ENCODE measurements at places on chromosomes 1 and 21.

DNA sequence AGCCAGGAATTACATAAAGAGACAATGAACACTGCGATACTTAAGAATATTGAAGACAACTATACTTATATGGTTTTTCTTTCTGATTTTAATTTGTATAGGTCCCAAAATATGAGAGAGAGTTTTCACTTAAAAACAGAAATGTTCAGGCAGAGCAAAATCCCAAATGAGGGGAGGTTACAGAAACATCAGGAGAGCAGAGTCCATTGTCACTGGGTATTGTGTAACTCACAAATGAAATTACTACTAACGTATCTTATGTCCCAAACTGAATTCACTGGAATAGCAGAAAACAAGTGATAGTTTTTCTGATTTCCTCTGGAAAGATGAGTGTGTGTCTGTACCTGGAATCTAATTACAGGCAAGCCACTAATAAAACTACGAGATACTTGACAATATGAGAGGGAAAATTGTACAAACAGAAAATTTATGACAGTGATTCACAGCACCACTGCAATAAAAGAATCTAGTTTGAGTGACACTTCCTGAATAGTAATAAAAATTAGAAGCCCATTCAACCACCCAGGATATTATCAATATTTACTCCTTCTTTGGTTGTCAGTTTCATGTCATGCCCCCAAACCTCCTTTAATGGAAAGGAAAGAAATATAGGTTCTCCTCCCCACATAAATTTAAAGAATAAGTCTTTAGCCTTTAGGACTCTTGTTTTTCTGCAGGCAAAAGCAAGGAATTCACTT lies 522.6 kb downstream of the ADGRL2 start:
- DNase-seq = no peak

DNA sequence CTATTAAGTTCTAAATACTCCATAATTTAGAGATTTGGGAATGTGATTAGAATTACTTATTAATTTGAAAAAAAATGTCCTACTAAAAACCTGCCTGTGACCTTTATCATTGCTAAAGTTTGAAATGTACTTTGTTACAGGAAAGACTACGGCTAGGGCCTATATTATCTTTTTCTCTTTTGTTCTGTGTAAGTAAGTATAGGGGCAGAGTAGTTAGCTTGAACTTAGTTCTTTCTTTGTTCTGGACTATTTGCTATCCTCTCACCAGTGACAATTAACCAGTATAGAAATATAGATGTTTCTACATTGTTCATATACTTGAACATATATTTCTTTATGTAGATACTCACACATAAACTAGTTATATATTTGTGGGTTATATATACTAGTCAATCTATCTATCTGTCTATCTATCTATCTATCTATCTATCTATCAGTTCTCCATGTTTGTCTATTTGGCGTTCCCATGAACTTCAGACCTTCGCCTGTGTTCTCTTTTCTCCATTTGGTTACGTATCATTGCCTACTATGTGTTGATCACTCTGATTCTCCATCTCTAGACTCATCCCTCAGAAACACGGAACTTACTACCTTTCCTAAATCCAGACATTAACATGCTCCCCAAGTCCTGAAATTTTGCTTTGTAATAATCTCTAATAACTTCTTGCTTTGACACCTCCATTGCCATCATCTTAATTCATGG lies 3.3 kb downstream of the PTPRC start:
- no peak for DNase-seq

GRCh38 chr21:28865488-28866186 lies 127.0 kb downstream of the LTN1 start:
- DNase-seq = no peak

DNA sequence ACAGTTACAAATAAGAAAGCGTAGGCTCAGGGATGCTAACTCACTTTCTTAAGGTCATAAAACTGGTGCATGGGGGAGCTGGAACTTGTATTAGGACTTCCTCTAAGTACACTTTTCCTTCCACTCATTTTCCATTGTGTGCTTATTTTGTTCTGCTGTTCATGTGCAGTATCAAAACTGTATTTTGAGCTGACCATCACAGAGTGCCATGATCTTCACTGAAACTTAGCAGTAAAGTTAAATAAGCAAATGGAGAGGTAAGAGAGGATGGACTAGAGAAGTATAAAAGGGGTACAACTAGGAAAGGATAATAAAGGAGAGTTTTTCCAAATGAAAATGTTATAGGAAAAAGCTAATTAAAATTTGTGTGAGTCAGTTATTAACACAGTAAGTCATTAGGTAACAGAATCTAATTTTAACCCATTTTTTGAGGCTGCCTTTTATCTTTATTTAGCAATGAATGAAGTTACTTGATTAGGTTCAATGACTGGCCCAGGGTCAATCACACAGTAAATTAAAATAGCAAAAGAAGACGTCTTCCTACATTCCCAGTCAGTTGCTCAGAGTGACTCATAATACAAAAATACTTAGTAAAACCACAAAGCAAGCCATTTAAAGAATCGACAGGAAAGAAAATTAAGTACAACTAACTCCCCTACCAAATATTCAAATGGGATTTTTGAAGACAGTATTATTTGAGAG lies 165.8 kb upstream of the C1orf105 start:
- no peak for DNase-seq

DNA sequence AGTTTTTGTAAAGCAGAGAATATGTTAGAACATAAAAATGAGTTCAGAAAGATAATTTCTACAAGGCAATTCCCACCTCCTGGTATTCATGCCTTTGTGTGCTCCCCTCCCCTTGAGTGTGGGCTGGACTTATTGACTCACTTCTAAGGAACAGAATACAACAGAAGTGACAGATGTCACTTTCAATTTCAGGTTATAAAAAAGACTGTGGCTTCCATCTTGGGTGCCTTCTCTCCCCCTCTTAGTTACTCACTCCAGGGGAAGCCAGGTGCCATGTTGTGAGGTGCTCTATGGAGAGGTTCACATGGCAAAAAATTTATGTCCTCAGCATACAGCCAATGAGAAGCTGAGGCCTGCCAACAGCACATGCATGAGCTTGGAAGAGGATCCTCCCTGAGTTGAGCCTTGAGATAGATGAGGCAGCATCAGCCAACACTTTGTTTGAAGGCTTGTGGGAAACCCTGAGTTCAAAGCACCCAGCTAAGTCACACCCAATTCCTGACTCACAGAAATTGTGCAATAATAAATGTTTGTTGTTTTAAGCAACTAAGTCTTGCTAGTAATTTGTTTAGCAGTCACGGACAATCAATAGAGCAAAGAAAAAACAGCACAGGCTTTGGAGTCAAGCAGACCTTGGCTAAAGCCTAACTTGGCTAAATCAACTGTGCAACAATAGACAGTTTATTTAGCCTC lies 73.5 kb upstream of the NGF start:
- DNase-seq = no peak

DNA sequence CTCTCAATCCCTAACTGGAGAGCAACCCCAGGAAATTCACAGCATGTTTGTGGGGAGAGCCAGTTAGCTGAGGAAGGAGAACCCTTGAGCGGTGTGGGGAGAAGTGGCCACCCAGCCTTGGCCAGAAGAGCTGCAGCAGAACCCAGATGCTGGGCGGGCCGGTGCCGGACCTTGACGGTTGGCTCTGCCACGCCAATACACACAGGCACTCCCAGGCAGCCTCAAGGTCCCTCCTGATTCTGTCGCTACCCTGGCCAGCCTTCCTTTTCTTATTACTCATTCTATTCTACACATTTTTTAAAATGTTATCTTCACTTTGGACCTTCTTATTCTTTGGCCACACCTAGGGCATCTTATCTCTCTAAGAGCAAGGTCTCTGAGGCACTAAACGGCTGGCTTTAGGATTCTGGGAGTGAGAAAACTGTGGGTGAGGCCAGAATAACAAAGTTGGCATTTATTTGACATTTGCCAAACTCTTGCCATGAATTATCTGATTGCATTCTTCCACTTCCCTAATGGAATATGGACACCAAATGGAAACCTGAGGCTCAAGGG lies 50.4 kb upstream of the GPR37L1 start:
- DNase-seq = no peak

GRCh38 chr1:247429496-247429895 lies 13.5 kb downstream of the NLRP3 start:
- no peak for DNase-seq

DNA sequence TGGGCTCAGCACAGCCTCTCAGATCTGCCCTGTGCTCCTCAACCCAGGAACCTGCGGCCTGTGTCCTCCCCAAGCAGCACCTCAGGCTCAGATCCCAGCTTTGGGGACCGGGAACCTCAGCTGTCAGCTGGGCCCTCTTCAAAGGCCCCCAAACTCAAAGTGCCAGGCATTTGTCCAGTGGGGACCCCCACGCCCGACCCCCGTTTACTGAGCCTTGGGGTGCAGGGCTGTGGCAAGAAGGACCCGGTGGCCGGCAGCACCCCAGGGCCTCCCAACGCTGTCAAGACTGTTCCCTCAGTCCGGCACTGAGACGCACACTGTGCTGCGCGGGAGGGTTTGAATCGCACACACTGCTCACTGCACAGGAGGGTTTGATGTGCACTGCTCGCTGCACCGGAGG lies 35.0 kb downstream of the MORN1 start:
- DNase-seq = no peak

GRCh38 chr1:44174630-44175029 lies 33.2 kb upstream of the KLF18 start:
- DNase-seq = no peak

DNA sequence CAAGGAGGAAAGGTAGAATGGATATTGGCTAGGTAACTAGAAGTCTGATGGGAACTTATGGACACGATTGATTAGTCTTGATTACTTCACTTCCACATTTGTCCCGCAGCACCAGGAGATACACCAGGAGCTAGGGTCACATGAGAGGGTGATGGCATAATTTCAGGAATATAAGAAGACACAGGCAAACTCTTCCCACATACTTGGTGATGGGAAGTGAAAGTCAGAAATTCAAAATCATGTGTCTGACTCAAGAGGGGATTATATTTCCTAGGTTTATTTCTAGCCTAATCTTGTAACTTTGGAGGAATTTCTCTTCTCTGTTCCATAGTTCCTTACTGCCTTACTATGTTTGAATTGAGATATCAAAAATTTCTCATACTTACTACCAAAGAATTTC lies 185.0 kb downstream of the PBX1 start:
- no peak for DNase-seq

DNA sequence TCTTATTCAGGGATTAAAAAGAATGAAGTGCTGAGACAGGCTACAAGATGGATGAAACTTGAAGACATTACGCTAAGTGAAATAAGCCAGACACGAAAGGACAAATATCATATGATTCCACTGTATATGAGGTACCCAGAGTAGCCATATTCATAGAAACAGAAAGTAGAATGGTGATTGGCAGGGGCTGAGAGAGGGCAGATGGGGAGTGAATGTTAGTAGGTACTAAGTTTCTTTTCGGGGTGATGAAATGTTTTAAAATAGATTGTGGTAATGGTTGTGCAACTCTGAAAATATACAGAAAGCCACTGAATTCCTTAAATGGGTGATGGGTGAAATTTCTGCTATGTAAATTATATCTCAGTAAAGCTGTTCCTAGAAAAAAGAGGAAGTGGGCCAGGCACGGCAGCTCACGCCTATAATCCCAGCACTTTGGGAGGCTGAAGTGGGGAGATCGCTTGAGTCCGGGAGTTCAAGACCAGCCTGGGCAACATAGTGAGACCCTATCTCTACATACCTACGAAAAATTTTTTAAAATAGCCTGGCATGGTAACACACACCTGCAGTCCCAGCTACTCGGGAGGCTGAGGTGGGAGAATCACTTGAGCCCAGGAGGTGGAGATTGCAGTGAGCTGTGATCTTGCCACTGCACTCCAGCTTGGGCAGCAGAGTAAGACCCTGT lies 15.9 kb downstream of the SLC27A3 start:
- no peak for DNase-seq

DNA sequence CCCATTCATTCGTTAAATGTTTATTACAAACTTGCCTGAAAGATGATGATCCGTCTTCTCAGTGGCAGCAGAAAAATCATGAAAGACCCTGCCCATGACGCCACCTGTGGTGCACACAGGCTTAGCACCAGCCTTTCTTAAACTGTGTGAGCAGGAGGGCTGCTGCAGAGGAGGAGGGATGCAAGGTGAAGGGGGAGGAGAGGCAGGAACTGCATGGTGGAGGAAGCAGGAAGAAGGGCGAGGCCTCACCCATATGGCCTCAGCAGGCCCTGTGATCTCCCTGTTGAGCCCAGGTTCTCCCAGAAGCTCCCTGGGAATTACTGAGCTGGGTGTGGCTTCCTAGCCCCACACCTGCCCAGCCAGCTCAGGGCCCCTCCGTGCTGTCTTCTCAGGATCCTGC lies 25.0 kb upstream of the RD3 start:
- DNase-seq = no peak

- no peak for DNase-seq
Observed at GRCh38 chr1:78210175-78210574, 164.4 kb downstream of the GIPC2 start.

DNA sequence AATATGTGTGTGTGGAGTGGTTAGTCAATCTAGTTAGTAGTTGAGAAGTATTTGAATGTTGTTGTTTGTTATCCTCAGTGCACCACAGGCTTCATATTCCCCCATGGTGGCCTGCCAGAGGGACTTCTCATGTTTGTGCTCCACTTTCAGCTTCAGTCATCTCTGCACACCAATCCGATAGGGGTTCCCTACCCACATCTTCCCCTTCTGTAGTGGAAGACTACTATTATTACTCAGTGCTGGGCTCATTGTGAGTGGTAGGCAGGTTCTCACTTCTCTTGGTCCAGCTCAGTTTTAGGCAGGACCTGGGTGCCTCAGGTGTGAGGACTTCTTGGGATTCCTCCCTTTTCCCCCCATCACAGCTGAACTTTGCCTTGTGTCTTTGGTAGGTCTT lies 14.2 kb downstream of the MT1HL1 start:
- DNase-seq = no peak

DNA sequence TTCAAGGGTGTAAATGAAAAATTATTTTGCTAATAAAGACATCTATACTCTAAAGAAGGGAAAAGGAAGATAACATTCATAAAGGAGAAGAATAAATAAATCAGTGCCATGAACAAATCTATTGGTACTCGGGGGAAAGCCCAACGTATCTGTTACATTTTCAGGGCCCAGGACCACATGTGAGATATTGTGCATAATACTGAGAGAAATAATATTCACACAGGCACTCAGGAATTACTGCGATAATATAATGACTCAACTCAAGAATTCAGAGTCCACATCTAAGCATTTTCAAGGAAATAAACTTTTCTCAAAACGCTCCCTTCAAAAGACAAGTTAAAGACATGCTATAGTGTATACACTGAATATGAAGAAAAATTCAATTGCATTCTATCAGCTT lies 108.8 kb downstream of the SMYD2 start:
- no peak for DNase-seq

Data from renal pelvis (tissue), 12 donors.